ENCODE measurements at places on chromosomes 6 and 20.

- DNase-seq = no peak
These were observed 84.7 kb downstream of the HAO1 start for GRCh38 chr20:7855545-7855944.

DNA sequence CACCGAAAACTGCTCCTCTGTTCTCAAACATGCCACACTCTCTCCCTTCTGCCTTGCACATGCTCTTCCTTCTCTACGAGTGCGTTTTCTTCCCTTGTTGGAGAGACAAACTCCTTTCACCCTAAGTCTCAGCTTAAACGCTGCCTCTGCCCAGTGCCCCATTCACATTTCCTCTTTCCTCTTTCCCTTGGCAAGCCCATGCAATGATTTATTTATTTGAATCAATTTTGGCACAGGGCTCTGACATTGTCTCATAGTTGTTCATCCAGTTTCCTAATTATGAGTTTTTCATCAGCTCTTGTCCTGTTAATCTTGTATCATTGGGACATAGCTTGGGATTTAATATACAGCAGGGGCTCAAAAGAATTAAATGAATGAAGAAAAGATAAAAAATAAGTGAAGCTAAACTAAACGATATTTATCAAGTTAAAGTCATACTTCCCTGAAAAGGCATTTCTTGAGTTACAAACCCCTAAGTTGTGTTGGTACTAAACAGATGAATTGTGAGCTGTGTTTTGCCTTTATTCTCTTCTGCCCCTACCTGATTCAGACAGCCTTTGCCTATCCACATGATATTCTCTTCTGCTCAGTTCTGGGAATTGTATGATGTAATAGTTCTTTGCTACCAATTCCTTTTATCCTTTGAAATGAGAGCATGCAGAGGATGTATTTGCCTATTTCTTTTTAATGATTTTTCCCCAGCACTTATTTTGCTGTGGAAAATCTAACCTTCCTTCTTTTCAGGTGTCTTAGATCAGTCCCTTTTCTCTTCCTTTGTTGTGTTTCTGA, 704.4 kb downstream of the UTRN start:
- no peak for DNase-seq

- DNase-seq = no peak
These were observed 73.3 kb upstream of the E2F3 start for GRCh38 chr6:20328266-20328923.

- no peak for DNase-seq
These were observed 9.4 kb upstream of the HLA-DQA1 start for GRCh38 chr6:32627831-32628230.
